HTR-8/SVneo (cell line): ENCODE measurements at places on chromosomes 2 and 18.

DNA sequence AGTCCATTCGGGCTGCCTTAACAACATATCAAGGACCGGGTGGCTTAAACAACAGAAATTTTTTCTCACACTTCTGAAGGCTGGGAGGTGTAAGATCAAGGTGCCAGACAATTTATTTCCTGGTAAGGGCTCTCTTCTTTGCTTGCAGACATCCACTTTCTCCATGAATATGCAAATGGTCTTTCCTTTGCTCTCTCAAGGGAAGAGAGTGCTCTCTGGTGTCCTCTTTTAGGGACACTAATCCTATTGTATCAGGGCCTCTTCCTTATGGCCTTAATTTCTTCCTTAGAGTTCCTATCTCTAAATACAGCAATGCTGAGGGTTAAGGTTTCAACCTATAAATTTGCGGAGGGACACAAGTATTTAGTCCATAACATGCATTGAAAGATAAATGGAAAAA, 770.8 kb downstream of the DSC3 start:
- no peak for DNase-seq

- DNase-seq, result peak; percentile 21
These were observed 312.7 kb downstream of the TCF4 start for GRCh38 chr18:55275039-55275901.

DNA sequence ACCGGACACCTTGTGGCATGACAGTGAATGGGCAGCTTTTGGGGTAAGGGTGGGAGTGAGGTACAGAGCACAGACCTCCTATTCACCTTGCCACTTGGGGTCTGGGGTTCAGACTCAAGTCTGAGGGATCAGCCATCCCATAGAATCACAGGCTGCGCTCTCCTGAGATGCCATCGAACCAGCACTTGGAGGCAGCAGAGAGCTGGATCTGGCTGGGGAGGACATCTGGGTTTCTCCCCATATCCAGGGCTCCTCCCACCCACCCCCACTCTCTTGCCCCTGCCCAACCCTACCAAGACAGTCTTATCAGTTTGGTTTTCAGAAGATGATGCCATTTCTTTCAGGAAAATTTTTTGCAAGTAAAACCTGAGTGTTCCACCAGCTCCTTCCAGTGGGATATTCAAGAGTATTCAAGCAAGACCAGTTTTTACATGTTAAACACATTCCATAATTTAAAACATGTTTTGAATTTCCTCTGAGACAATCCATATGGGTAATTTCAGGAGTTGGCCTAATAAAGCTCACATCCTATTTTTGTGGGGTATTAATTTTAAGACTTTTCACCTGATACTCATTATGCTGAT, 29.2 kb upstream of the TEX44 start:
- DNase-seq, result peak; percentile 83

GRCh38 chr2:56474412-56475158, 290.8 kb downstream of the CCDC85A start:
- peak; percentile 42 for DNase-seq

GRCh38 chr2:239142806-239143205, 258.0 kb downstream of the HDAC4 start:
- no peak for DNase-seq

DNA sequence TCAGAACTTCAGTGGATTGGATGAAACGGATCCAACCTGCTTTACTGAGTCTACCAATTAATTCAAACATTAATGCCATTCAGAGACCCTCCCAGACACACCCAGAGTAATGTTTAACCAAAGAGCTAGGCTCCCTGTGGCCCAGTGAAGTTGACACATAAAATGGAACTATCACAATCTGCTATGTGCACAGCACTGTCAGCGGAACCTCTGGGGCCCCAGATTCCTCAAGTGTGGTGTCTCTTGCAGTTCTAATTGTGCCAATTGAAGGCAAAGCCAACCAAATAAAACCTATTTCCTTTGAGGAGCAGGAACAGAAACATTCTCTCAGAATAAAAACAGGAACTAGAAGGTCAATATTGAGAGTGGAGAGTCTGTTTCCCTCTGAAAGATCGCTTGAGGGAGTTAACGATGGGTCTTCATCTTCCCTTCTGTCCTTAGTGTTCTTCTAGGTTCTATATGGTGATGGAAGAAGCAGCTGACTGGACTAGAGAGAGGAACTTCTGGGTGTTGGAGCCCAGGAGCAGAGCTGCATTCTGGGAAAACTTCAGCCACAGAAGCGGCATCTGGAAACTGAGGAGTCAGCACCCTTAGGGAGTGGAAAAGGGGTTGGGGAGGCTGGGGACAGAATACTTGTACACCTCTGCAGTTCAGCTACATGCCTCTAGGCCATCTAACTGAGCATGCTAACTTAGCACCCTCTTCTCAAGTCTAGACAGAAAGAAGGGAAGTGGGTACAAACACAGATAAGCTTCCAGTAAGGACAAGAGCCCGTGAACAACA, 174.4 kb upstream of the FBXO11 start:
- no peak for DNase-seq

DNA sequence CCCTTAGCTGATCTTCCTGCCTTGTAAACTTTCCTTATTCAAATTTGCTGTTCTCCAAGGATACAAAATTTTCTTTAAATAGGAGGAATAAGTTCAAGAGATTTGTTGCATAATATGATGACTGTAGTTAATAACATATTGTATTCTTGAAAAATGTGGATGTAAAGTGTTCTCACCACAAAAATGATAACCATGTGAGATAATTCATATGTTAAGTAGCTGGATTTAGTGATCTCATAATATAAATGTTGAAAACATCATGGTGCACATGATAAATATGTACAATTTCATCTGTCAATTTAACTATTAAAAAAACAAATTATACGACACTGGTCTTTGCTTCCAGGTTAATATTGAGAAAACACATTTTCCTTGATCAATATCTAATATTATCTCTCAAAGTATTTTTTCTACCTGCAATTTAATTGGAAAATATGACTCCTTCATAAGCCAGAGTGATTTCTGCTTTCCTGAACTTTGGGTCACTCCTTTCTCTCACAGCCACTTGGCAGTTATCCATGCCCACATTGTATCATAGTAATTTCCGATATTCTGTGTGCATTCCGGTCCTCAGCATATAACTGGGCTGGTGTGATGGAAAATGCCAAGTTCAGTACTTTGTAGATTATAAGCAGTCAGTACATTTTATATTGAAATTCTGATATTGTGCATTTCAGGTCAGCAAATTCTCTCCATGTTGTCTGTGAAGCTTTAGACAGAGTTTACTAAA, 152.6 kb downstream of the GULP1 start:
- peak; percentile 19 for DNase-seq

- no peak for DNase-seq
These were observed 521.9 kb downstream of the EPHA4 start for GRCh38 chr2:221050020-221050795.

DNA sequence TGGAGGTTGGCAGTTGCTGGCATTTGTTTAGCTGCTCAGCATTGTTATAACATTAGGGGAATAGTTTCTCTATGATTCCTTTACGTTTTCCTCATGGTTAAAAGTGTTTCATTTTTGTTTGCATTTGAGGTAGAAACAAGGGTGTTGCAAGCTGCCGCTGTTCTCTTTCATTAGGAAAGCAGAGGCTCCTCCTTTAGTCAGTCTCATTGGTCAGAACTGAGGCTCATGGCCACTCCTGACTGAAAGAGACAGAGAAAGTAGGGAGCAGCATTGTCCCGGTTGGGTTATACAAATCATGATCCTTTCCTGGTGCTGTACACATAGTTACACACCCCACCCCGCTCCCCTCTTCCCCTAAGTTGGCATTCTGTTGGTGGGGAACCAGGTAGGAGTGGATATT, 59.8 kb upstream of the PTH2R start:
- DNase-seq, result no peak

- DNase-seq, result no peak
These were observed 132.1 kb upstream of the SERPINE2 start for GRCh38 chr2:224171226-224171625.

DNA sequence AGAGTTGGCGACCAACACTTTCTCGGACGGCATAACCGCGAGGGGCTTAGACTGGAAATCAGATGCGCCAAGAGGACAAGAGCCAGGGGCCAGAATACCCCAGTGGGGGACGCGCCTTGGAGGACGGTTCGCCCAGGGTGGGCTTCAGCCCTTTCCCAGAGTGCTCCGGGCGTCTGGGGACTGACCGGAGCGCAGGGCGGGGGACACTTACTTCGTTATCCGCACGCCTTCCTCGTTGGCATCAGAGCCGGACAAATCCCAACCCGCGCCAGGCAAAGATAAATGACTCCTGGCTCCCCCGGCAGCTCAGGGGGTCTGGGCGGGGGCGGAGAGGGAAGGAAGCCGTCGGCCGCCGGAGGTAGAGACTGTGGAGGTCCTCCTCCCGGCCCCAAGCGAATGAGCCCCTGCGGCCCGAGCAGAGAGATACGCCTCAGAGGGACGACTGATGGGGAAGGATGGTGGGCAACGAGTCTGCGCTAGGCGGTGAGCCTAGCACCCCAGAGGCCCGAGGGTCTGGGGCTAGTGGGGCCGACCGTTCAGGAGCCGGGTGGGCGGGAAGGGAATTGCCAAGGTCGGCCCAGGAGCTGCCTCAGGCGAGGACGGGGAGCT, 4.7 kb upstream of the SATB2 start:
- no peak for DNase-seq
